ENCODE measurements at places on chromosomes 5 and 9.

DNA sequence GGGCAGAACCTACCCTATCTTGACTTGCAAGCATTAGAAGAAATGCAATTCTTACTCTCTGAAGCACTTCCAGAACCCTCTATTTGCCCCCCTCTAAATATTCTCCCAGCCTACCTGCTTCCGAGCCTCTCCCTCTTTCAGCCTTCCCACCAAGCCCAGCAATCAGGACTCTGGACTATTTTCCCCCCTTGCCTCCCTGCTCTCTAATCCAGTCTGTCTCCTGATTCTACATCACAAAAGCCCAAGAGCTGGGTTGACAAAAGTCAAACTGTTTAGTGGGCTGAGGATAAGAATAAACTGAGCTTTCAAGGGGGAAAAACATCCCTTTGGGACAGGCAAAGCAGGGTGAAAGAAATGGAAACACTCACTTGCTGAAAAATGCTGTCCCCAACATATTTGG lies 123.2 kb upstream of the KIF2A start:
- no peak for DNase-seq

DNA sequence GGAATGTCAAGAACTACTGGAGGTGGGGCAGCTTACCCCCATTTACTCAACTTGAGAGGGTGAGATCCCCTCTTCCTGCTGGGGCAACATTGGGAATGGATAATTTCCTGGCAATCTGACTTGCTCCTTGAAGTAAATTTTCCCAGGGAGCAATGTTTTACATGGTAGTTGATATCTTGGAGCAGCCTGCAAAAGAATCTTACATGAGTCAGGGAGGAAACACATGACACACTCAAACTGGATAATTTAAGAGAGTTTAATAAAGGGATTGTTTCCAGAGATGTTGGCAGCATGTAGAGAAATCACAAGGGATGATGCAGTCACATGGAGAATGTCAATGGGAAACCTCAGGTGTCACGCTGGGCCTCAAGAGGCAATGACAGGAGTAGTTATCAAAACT lies 212.5 kb downstream of the GAS1 start:
- DNase-seq = no peak

- no peak for DNase-seq
Measured at GRCh38 chr5:131979816-131980215, 31.6 kb downstream of the ACSL6 start.

DNA sequence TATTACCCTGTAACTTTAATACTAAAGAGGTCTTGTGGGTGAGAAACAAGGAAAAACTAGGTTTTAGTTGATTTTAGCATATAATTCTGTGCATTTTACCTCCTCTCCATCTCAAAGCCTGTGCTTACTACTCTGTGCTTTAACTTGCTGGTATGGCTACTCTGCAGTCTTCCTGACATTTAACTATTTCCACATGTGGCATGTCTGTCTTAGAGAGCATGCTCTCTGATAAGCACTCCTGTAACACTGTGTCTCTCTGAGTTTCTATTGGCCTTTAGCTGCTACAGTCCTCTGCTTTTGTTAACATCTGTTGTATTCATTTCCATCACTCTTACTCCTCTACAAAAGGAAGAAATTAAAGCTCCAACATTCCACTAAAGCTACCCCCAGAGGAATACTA lies 418.3 kb downstream of the RAB3C start:
- DNase-seq = no peak

DNA sequence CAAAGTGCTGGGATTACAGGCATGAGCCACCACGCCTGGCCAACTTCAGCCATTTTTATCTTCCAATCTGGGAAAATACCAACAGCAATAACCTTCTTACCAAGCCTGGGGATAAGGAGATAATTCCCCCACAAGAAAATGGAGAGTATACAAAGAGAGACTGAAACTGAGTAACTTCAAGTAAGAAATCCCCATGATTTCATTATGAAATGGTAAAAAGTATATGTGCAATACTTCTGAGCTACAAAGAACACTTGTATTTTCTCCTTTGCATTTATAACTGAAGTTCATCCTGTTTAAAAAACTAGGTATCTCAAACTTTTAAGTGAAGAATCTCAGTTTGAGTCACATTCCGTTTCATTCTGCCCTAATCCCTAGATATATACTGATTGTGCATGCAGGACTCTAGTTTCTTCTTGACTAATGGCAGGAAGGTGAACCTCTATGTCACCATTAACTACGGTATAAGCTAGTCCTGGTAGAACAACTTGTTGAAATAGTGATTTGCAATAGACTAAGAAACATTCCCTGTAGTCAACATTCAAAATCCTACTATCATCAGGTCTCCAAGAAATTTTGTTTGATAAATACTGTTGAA lies 2071.4 kb downstream of the MAT2B start:
- no peak for DNase-seq

- DNase-seq = no peak
Measured at GRCh38 chr9:83315649-83316048, 222.6 kb downstream of the FRMD3 start.

- no peak for DNase-seq
Measured at GRCh38 chr5:128626536-128627090, 88.6 kb upstream of the FBN2 start.

DNA sequence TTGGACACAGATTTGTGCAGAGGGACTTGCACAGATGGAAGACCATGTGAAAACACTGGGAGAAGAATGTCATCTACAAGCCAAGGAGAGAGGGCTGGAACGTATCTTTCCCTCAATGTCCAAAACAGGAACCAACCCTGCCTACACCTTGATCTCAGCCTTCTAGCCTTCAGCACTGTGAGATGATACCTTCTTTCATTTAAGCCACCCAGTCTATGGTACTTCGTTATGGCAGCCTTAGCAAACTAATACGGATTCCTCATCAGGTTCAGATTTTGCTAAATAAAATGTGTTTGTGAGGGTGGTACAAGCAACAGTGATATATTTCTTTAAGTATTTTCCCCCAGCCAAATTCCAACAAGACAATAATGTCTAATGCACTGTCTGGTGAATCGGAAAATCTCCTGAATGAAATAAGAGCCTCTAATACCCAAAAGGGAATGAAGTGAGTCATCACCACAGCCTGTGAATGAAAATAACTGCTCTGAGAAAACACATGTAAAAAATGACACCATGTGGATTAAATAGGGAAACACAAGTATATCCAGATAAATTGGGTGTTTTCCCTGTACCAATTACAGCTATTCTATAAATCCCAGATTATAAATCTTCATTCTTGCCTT lies 182.8 kb upstream of the TARS1 start:
- DNase-seq = no peak

DNA sequence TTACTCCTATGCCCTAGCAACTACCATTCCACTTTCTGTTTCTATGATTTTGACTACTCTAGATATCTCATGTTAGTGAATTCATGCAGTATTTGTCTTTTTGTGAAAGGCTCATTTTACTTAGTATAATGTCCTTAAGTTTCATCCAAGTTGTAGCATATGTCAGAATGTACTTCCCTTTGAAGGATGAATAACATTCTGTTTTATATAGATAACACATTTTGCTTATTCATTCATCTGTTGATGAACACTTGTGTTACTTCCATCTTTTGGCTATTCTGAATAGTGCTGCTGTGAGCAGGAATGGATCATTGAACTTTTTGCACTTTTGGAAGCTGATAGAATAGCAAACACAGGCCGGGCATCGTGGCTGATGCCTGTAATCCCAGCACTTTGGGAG lies 140.2 kb upstream of the MYO10 start:
- no peak for DNase-seq

- no peak for DNase-seq
Measured at GRCh38 chr9:8858596-8859161, 1059.1 kb upstream of the DMAC1 start.

DNA sequence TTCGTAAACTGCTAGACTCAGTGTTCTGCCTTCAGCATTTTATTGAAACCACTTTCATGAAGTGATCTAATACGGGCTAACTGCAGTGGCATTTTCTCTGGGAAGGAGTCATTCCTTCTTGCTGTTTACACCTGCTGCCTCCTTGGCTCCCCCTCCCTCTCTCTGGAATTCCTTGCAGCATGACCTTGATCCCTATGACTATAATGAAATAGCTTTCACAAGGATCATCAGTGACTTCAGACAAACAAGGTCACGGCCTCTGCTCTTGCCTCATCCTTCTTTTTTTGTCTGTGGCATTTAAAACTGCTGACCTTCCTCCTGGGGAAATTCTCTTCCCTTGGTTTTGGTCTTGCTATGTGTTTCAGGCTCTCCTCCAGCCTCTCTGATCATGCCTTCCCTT lies 90.2 kb downstream of the ZNF462 start:
- no peak for DNase-seq

DNA sequence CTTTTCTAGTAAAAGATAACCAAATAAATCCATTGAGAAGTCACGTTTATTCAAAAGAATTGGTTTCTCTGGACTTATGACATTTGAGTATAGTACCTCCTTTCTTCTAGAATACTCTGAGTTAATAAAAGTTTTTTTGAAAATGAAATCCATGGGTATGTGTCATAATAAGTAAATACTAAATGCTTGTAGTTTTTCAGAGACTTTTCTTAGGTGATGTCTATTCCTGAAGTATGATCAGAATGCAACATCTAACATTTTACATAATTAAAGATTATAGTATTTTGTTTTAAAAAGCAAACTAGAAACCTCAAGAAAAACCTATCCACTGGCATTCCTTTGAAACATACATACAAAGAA lies 63.2 kb downstream of the NFIB start:
- no peak for DNase-seq

GRCh38 chr5:65334077-65334476 lies 147.6 kb downstream of the ADAMTS6 start:
- no peak for DNase-seq

- no peak for DNase-seq
Measured at GRCh38 chr9:86341007-86341491, 13.2 kb downstream of the TUT7 start.

GRCh38 chr5:142012186-142012785 lies 541 bp downstream of the GNPDA1 start:
- DNase-seq = no peak

GRCh38 chr5:71932655-71933338 lies 174.5 kb upstream of the MAP1B start:
- DNase-seq = no peak

DNA sequence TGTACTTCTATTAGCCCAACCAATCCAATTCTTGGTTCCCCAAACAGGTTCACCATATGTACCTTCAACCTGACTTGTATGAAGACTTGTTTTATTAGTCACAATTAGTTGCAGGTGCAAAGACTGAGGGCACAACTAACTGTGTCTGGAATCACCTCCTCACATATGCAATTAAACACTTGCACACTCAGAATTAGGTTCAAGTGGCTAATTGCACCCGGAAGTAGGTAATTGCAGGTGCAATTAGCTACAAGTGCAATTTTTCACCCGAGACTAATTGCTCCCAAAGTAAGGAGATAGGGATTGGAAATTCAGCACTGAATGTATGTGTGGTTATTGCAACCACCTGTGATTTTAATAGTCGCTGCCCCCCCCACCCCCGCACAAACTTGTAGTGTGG lies 338.9 kb downstream of the ZSWIM6 start:
- DNase-seq = no peak

DNA sequence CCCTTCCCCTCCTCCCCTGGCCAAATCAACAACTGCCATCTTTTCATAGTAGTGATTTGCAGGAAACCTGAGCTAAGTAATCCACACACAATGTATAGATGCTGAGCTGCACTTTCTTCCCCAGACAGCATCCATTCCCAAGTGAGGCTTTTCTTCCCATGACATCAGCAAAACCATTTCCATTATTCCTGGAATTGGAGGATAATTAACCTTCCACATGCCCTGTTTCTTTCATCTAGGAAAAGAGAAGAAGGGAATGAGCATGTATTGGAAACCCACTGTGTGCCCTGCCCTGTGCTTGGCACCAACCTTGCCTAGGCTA lies 268.0 kb downstream of the ZSWIM6 start:
- DNase-seq = no peak

DNA sequence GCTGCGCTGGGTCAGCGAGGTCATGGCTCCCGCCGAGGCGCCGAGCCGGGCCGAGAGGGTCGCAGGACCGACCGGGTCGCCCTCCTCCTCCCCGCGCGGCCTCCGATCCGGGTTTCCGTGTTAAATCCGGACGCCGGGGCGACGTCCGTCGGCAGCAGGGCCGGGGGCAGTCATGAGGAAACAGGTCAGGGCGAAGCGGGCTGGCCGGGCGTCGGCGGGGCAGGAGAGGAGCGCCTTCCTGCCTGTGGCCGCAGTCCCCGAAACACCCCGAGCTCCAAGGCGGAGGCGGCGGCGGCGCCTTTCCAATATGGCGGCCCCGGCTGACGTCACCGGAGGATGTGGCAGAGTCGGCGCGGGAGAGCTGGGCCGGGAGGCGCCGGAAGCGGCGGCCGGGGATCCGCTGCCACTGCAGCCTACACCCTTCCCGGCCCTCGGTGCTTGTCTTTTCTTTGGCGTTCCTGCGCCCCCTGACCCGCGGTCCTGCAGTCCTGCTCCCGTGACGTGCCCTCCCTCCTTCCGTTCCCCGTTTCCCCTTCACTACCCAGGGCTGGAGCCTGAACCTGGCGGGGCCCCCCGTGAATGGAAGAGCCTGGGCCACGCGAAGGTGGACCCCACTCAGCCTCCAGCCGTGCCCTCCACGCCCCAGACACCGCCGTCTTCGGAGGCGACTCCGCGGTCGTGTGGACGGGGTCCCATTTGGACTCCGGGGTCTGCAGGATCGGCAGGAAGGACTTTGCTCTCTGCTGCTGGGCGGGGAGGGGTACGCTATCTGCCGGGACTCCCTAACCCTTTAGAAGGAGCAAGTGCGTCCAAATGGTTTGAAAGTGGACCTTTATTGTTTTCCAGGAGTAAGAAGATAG lies at the start of gene GOLPH3:
Gene GOLPH3 (minus strand): TSS at position 309 of the 860 bp plus-strand sequence. CDS start 285 bp downstream, at position 24.
- peak; percentile 60 for DNase-seq

DNA sequence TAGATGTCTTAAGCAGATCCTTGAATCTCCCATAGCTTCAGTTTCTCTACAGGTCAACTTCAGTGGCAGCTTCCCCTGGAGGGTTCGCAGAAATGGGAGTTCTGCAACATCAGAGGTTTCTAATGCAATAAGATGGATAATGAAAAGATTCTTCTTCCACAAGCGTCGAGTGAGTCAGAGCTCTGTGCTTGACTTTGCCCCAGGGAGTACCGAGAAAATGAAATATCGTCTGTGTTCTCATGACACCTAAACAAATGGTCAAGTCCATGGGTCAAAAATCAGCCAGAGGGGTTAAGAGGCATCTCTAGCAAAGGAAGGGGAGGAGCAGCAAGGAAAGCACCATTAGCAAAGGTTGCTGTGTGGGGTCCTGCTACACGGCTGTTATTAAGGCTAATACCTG lies 3.2 kb upstream of the ADRA1B start:
- DNase-seq = no peak

GRCh38 chr5:85651731-85652130 lies 966.0 kb upstream of the COX7C start:
- no peak for DNase-seq

DNA sequence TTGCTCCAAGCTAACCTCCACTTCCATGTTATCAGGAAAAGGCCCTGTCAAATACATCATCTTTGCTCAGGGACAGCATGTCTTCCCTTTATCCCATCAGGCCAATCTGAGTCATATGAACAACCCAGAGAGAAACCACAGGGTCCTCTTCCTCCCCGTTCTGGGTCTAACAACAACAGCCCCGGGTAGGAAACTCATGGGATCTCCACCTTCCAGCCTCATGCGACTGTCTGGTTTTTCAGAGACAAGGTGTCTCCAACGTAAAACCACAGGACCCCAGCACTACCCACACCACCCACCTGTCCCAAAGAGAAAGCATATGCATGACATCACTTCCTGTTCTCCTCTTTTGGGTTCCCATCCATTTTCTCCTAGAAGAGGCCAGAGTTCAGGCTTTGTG lies 217.9 kb downstream of the ENC1 start:
- DNase-seq = no peak

Measured in cortex of kidney (tissue), 1 donor.